ENCODE measurements at places on chromosomes 16 and 17.

- no peak for DNase-seq
Measured at GRCh38 chr17:9269350-9270035, 248.2 kb downstream of the NTN1 start.

GRCh38 chr17:51372345-51373004, 112.1 kb downstream of the UTP18 start:
- DNase-seq, result peak; percentile 74

DNA sequence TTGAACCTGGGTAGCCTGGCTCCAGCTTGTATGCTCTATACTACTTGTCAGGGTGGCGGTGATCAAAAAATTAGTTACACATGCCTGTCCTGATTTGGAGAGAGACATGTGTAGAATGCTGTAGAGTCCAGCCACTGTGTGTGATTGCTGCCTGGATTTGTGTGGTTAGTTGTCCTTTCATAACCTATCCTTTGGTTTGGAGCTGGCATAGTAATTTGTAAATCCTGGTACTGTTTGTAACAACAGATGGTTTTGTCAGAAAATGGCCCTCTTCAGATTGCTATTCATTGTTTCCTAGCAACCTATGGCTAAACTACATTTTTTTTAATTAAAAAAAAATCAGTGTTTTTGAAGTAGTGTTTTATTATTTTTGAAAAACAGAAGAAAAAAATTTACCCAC, 30.5 kb downstream of the ETV4 start:
- no peak for DNase-seq

GRCh38 chr16:12511708-12512107, 292.0 kb downstream of the CPPED1 start:
- DNase-seq, result no peak

DNA sequence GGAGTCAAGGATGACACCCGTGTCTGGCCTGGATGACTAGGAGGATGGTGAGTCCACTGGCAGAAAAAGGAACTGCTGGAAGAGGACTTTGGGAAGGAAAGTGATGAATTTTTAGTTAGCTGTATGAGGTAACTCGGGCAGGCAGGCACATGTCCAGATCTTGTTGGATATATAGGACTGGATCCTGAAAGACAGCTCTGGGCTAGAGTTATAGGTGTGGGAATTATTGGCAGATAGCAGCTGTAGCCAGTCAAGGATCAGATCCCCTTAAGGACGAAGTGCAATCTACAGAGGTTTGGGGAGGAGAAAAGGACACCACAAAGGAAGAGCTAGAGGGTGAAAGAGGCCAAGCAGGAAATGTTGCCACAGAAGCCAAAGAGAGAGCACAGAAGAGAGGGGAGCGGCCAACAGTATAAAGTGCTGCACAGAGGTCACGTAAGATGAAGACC, 10.1 kb downstream of the CYB5D1 start:
- DNase-seq, result no peak

DNA sequence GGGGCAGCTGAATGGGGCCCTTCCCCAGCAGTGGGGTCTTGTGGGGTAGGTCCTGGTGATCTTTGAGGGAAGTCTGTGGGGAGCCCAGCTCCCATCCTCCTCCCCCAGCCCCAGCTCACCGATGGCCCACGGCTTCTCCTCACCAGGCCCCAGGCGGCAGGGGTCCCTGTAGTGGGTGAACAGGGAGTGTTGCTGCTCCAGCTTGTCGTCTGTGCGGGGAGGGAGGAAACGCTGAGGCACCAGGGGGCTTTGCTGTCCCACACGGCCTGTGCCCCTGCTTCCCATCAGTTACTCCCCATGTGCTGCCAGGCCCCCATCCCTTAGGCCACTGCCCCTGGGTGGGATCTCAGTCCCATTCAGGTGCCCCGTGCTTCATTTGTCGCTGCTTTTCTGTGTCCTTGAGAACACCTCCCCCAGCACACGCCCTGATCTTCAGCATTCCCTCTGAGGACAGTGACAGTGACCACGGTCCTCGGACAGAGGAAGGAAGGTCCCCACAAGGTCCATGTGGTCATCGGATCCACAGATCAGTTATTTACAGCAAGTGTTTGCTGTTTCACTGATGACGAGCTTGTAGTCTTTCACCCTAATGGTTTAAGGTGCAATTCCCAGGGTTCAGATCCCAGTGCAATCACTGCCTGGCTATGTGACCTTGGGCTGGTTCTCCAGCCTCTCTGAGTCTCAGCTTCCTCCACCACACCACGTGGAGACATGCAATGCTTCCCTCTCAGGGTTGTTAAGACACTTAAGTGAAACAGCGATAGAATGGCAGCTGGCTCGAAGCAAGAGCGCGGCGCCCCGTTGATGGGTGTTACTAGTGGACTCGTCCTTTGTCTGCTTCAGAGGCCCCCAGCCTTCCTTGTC, 53.1 kb downstream of the PRMT7 start:
- no peak for DNase-seq

- no peak for DNase-seq
Measured at GRCh38 chr17:69854225-69854780, 220.7 kb upstream of the KCNJ16 start.

DNA sequence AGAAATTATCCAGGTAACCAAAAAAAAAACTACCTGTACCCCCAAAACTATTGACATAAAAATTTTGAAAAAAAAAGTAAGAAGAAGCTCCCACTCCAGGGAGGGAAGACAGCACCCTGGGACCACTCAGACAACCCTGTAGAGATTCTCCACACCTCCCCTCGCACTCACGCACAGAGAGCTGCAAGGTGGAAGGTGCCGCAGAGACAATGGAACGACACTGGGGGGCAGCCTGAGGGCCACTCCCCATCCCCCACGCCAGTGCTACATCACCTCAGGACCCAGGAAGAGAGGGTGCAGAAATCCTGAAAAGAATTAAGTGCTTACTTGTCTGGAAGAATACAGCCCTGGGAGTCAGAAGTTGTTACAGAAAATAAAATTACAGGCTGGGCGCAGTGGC, 5.2 kb upstream of the CD79B start:
- no peak for DNase-seq

- no peak for DNase-seq
Measured at GRCh38 chr16:74673876-74674275, 7.2 kb upstream of the RFWD3 start.

GRCh38 chr17:67227488-67227887, 17.5 kb downstream of the HELZ start:
- DNase-seq, result no peak

DNA sequence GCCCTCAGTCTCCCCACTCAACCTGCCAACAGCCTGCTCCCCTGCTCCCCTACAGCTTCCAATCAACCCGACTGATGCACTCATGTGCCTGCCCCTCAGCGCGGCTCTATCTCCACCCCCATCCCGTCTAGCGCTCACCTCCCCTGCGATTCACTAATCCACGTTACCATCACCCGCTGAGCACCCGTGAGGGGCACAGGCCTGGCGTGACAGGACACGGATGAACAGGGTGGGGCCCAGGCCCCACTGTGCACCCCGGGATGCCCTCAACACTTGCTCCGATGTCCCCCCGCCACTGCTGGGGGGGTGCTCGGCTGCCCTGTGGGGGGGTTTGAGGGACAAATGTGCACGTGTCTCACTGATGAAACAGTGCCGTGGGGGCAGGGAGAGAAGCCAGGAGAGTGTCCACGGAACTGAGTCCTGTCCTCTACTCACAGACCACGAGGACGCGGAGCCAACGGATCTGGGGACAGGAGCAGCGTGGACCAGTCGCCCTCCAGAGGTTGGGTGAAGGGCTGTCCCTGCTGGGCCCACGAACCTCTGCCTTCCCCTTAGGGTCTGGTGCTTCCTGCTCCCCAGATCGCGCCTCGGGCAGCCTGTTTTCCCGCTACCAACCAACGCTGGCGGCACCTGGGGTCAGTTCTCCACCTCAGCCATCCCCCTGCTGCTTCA, 66.7 kb downstream of the RPH3AL start:
- no peak for DNase-seq
